ENCODE measurements at places on chromosomes 1 and 21.

GRCh38 chr21:40567501-40567900 is 279.5 kb downstream of the DSCAM start:
- DNase-seq: no peak

DNA sequence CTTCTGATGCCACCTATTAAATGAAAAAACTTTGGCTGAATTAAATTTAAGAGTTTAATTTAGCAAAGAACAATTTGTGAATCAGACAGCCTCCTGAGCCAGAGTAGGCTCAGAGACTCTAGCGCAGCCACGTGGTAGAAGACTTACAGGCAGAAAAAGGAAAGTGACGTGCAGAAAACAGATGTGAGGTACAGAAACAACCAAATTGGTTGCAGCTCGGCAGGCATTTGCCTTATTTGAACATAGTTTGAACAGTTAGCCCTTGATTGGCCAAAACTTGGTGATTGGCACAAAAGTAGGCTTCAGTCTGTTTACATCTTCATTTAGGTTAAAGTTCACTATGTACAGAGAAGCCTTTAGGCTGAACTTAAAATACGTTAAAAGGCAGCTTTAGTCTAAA is 22.9 kb downstream of the TCP10L start:
- DNase-seq: peak; percentile 83

- peak; percentile 69 for DNase-seq
These were observed 25.0 kb upstream of the ZNF436 start for GRCh38 chr1:23394684-23395083.

GRCh38 chr21:43855955-43856354 is 9.1 kb upstream of the AGPAT3 start:
- DNase-seq: no peak

- DNase-seq: no peak
These were observed 36.0 kb upstream of the SLC19A1 start for GRCh38 chr21:45578176-45578801.

DNA sequence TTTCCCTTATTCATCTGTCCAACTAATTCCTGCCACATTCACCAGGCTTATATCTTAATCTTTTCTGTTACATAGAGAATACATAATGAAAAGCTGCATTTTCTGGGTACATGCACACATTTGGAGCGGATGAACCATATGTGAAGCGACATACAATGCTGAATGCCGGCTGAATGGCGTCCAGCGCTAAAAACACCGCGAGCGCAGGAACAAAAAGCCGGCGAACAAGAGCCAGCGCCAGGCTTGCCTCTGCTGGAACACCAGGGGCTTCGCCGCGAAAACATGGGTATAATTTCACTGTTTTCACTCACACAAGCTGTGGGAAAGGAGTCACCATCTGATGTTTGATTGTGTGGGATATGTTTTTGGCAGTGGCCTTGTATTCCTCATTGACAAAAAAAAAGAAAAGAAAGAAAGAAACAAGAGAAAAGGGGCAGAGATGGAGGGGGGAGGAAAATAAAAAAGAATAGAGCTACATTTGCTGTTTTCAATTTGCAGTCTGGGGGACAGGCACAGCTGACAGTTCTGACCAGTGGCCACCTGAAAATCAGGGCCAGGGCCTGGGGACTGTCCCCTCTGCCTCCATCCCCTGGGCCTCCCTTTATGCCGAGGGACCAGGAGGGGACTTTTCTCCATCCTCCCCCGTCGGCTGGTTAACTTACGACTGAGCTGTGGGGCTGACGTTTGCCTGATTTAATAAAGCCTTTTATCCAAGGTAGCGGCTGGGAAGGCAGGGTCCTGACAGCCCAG is 70.2 kb upstream of the OLIG2 start:
- no peak for DNase-seq

DNA sequence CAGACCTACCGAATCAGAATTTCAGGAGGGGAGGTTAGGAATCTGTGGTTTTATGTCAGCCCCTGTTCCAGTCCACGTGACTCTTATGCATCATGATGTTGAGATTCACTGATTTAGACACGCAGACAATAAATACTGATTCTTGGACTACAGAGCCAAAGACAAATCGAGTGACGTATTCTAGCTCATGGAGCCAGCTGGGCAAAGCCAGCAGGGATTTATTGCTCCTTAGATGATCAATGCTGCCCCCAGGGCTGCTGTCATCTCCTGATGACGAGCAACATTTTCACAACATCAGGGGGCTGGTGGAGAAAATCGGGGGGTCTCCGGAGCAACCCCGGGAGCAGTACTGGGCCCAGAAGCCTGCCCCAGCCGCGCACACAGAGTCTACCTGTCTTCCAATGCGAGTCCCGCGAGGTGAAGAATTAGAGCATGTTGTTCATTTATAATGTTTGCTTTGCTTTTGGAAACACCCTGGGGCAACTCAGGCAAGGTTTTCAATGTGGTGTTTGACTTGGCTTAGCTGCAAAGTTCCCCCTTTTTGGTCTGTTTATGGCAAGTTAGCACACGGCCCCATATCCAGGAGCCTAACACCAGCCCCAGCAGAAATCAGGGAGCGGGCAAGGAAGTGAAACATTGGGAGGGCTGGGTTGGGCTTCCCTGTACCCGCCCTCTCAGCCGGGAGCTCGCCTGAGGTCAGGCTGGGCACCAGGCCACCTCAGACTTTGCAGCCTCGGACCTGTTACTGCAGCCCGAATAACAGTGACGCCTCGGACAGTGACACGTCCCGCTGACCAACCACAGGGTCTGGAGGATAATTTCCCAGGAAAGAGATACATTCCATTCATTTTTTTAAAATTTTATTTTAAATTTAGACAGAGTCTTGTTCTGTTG is 19.9 kb upstream of the CLDN14 start:
- no peak for DNase-seq

DNA sequence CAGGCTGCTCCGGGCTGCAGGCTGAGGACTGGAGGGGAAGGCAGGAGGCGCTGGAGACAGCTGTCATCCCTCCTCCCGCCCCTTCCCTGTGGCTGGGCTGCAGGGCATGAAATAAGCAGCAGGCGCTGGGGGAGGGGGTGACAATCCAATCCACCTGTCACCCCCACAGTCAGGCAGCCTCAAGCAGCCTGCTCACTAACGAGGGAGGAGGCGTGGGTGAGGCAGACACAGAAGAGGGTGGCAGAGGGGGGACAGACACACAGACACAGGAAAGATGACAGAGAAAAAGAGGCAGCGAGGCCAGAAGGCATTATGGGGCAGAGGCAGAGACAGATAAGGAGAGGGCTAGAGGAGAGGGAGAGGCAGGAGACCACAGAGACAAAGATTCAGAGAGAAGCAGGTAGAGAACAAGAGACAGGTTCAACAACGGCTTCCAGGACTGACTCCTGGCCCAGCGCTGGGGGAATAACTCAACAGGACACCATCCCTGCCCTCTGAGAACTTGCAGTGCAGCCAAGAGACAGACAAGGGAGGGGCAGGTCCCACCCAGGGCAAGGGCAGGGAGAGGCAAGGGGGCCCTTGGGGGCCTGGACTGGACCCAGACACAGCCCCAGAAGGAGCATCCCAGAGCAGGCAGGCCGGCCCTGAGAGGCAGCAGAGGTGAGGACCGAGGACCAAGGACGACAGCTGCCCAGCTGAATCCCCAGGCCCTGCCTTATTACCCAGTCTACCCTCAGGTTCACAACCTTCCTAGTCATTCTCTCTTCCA is 11.2 kb downstream of the MEF2D start:
- DNase-seq: peak; percentile 36

- DNase-seq: peak; percentile 41
These were observed 5.4 kb downstream of the EIF2D start for GRCh38 chr1:206606867-206607266.

DNA sequence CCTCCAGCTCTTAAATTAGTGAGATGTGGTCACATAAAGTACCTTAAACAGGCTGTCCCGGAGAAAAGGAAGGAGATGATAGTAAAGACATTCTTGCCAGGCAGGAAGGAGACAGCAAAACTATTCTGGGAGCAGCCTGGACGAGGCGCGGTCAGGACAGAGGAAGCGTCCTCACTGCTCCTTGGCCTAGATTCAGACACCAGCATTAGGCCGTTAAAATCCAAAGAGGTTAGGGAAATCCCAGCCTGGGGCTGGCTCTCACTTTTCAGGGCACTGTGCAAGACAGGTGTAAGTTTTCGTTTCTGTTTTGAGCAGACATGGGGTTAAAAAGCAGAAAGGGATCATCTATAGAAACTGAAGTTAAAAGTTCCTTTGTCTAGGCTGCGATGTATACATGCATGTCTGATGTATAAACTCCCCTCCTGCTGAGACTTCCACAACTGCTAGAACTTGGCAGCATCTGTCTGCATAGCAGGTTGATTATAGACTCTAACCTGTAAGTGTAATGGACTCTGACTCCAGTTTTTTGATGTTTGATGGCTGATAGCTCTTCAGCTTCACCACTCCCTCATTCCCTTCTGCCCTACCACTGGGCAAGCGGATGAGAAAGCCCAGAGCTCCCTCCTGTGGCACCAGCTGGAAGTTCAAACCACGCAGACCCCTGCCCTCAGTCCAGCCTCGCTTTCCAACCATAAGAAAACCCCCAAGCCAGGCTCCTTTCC is 21.5 kb downstream of the STPG1 start:
- DNase-seq: peak; percentile 51

GRCh38 chr1:52057876-52058415 is 1.9 kb downstream of the BTF3L4 start:
- no peak for DNase-seq

DNA sequence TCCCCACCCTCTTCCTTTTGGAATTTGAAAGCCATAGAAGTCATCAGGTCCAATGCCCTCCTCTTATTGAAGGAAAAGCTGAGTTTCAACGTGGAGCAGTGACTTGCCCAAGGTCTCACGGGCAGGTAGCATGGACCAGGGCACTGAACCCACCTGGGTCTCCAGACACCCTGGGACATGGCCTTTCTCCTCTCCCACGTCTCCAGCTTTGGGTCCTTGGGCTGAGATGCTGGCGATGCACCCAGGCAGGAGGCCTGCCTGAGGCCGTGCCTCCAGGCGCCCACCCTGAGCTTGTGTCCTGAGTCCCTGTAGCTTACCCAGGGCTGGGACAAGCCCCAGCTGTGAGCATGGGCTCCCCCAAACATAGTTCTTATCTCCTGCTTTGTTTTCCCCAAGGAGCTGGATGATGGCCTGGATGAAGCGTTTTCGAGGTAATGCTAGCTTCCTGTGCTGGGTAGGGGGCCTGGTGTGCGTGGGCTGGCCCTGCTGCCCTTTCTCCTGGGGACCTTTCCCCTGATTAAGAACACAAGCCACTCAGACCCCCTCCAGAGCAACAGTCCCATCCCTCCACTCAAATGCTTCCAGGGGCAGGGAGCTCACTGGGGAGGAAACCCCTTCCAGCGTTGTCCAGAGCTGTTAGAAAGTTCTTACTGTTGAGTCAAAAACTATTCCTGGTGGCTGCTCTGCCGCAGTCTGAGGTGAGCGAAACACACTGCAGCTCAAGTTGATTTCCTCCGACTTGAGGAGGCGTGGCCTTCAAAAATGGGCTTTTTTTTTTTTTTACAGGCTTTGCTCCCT is 21.6 kb downstream of the LDLRAP1 start:
- DNase-seq: peak; percentile 47
